Uterus (tissue), 4 donors: ENCODE measurements at places on chromosomes 3 and 15. TPM values are rescaled to one million over a fixed set of nuclear protein-coding genes. Genes with fewer than 3 reads are reported as not detected.

SAMD7 gene
- total RNA-seq, result not detected

AP3B2 gene
- total RNA-seq, result 1.9 TPM

EXD1 gene
- not detected for total RNA-seq

ACOX2 gene
- total RNA-seq, result 33.7 TPM

SH2D7 gene
- total RNA-seq, result not detected

- no peak for DNase-seq
Measured at GRCh38 chr3:9653565-9654248, 4.4 kb downstream of the MTMR14 start.

GRCh38 chr3:69890691-69891090, 108.8 kb upstream of the SAMMSON start:
- DNase-seq, result no peak

DNA sequence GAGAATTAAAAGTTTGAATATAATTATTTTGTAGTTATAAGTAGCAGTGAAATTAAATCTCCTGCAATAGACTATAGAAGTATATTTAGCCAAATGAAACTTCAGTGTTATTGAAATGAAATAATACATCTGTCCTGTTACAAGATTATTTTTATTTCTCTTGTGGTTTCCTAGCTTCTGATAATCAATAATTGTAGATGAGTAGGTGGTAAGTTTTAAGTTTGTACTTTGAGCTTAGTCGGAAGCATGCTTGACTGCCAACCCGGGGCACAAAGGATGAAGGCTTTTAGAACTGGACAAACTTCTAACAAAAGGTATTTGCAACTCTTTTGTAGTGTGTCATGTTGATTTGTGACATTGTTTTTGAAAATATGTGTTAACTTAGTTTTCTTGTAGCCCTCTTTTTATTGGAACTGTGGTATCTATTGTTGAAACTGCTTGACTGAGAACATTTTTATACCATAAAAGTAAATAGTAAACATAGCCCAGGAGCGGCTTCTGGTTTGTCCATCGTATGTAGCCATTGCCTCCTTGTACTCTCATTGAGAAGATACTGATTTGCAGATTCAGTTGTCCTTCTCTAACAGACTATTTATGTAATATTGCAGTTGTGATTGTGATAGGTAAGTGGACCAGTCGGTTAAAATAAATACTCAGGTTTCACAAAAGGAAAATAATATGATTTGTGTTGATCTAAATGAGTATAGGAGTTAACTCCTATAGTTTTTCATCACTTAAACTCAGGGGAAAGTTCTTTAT, 2.9 kb downstream of the CTNNB1 start:
- DNase-seq, result no peak

DNA sequence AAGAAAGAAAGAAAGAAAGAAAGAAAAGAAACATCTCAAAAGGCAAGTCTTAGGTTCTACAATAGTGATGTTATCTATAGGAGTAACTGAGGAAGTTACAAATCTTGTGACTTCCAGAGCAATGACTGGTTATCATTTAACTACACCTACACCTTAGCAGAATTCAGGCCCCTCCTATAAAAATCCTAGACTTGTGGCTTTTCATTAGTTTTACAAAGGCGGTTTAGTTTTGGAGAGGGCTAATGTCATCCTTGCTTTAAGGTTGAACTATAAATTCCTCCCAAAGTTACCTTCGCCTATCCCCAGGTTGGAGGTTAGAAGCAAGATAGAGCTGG, 4.1 kb upstream of the SCAP start:
- DNase-seq, result no peak

GRCh38 chr15:86040356-86041033, 39.2 kb upstream of the AGBL1 start:
- DNase-seq, result no peak

GRCh38 chr3:66473181-66473580, 27.6 kb downstream of the LRIG1 start:
- DNase-seq, result no peak

DNA sequence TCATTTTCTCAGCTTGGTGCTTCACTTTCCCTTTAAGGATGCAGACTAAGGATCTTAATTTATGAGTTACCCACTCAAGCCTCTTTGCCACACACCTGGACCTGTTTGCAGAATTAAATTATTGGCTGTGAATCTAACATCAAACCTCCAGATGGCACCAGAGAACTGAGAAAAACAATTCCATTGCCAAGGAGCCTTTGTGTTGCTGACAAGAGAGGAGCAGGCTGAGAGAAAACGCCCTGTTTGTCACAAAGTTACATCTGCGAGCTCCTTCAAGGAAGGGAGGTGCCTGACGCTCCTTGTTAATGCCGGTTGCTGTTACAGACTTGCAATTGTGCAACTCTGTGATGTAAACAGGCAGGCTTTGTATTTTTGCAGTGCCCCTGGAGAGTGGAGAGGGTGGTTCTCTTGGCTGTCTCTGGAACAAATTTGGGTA, 36.3 kb upstream of the TMC3 start:
- peak; percentile 40 for DNase-seq

DNA sequence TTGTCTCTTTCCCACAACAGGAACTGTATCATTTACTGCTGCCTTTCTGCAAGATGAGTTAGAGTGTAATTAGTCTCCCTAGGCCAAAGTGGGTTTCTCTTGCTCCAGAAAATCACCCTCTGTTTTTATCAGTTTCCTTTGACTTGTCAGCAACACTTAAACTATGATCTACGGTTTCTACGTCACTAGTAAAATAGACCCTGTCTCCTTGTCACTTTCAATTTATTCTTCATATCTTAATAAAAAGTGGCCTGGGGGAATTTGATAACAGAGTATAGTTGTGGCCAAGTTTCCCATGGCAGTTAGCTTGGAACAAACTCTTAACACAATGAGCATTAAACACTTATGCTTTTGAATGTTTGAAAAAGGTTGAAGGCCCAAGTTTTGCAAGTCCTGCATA, 79.6 kb downstream of the CGNL1 start:
- no peak for DNase-seq
